Activated T-cell treated with anti-CD3 and anti-CD28 coated beads, Interleukin-2, amount 50 U/mL, for 24 hours (primary cell): ENCODE measurements at places on chromosomes 2 and 18.

- no peaks in the 10 kb centered on the region for H3K4me1 ChIP-seq
- no peak overlapping the region for H3K27ac ChIP-seq
- H3K4me3 ChIP-seq = no peak overlapping the region
- no peaks in the 10 kb centered on the region for H3K36me3 ChIP-seq
- no peaks in the 10 kb centered on the region for H3K27me3 ChIP-seq
These were observed 75.1 kb downstream of the SH3BP4 start for GRCh38 chr2:235026649-235027557.

- H3K27ac ChIP-seq = no peak overlapping the region
- H3K4me3 ChIP-seq = no peak overlapping the region
- peaks cover 30% of the 10 kb centered on the region for H3K27me3 ChIP-seq
These were observed 38.5 kb downstream of the ACKR3 start for GRCh38 chr2:236608188-236608525.

DNA sequence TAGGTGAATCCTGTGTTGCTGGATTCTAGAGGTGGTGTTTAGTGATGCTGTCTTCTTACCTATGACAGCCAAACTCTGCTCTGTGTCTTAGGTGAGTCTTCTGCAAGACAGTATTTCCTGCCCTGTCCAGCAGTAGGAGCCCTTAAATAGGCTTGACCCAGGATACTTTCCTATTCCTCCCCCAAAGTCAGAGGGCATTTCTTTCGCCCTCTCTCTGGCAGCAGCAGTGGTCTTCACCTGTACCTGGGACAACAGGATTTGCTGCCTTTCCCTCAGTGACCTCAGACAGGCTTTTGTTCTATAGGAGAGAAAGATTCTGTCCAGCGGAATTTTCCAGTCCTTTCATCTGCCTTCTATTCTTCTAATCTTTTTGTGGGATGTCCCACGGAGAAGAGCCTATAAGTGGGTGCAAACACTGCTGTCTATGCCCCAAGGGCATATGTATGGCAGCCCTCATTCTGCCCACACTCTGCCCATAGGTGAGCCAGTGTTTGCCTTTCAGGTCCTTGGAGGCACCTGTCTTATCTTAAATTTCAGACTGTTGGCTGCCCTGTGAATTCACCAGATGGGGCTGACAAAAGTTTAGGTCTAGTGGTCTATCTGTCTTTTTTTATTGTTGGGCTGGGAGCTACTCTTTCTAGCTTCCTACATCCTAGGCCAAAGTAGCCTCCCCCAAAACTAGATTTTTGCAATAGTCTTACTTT, 177.3 kb upstream of the SPOPL start:
- H3K4me1 ChIP-seq = no peaks in the 10 kb centered on the region
- H3K36me3 ChIP-seq = no peaks in the 10 kb centered on the region
- no peaks in the 10 kb centered on the region for H3K27me3 ChIP-seq
- no peak overlapping the region for H3K4me3 ChIP-seq
- H3K27ac ChIP-seq = no peak overlapping the region
- no peak for DNase-seq

DNA sequence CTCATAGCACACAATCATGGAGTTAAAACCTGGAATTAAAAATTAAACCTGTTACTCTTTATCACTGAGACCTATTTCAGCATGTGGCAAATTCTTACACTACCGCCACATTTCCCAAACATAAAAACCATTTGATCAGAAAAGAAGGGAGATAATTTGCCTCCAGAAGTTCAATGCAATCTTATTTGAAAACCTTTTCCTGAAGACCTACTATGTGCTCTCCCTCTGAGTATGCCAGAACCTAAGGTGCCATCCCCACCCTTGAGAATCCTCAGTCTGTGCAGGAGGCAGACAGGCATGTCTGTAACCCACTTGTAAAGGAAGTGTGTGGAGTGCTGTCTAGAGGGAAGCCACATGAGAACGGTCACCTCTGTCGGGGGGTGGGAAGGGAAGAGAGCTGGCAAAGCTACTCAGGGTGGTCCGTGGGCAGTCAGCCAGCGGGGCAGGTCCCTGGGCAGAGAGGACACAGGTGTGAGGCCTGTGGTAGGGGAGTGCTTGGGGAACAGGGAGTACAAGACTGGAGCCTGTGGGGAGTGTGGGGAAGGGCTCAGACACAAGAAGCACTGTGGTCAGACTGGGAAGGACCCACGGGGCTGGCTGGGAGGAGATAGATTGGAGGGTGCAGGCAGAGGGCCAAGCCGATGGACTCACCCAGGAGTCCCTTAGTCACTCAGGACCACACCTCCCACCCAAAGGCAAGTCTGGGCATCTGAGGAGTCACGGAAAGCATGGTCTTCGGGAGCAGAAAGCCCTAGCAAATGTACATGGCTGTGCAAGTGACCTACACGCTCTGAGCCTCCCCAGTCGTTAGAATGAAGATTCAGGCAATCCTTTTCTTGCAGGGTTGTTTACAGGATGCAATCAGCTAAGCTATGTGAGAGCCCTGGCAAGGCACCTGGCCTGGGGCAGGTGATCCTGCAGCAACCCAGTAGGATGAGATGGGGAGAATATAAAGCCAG, 22.8 kb downstream of the CRACDL start:
- DNase-seq = peak; percentile 22
- H3K36me3 ChIP-seq = no peaks in the 10 kb centered on the region
- peaks cover 36% of the 10 kb centered on the region for H3K27me3 ChIP-seq
- H3K4me3 ChIP-seq = no peak overlapping the region
- H3K4me1 ChIP-seq = peaks cover 40% of the 10 kb centered on the region

DNA sequence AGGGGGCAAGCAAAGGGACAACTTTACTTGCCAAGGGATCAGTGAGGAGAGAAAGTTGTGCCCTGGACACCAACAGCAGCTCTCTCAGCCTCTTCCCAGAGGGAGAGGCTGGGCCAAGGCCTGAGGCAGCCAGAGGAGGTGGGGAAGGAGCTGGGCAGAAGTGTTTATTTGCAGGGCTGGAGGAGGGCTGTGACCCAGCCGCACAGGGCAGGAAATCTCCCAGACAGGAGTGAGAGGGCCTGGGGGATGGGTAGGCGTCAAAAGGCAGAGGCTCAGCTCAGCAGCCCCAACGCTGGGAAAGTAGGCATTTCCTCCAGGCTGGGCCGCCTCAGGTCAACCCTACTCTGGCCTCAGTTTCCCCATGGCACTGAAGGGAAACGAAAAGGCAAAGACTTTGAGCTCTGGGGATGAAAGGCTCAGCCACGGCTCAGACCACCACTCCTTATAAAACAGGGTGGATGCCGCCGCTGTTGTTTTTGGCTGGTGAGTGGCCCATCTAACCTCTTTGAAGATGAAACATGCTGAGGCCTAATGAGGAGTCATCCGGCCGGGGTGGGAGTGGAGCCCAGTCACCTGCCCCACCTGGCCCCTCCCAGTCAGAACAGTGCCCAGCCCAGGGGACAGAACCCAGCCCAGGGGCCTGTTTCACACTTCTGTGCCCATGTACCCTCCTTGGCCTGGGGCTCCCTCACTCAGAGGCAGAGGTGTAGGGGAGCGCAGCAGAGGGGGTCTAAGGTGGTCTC, 21.9 kb upstream of the SEMA4C start:
- peaks cover 61% of the 10 kb centered on the region for H3K4me1 ChIP-seq
- H3K27me3 ChIP-seq = no peaks in the 10 kb centered on the region
- H3K27ac ChIP-seq = peak overlapping the region; percentile 3
- H3K36me3 ChIP-seq = no peaks in the 10 kb centered on the region

GRCh38 chr2:72915907-72916742, 1.2 kb upstream of the EMX1 start:
- peaks cover 85% of the 10 kb centered on the region for H3K27me3 ChIP-seq
- H3K27ac ChIP-seq = no peak overlapping the region
- peaks cover 40% of the 10 kb centered on the region for H3K4me1 ChIP-seq

GRCh38 chr2:145599756-145600155, 1079.8 kb upstream of the ZEB2 start:
- H3K27ac ChIP-seq = no peak overlapping the region
- H3K4me3 ChIP-seq = no peak overlapping the region
- DNase-seq = no peak

- H3K27ac ChIP-seq = no peak overlapping the region
- no peaks in the 10 kb centered on the region for H3K36me3 ChIP-seq
- peaks cover 4% of the 10 kb centered on the region for H3K4me1 ChIP-seq
- H3K4me3 ChIP-seq = no peak overlapping the region
- H3K27me3 ChIP-seq = no peaks in the 10 kb centered on the region
- DNase-seq = no peak
These were observed 234.1 kb upstream of the ID2 start for GRCh38 chr2:8447610-8448221.

GRCh38 chr2:80092474-80092873, 212.1 kb downstream of the LRRTM1 start:
- no peaks in the 10 kb centered on the region for H3K27me3 ChIP-seq
- no peaks in the 10 kb centered on the region for H3K4me1 ChIP-seq
- H3K27ac ChIP-seq = no peak overlapping the region
- DNase-seq = no peak
- H3K4me3 ChIP-seq = no peak overlapping the region

- H3K4me1 ChIP-seq = no peaks in the 10 kb centered on the region
- no peaks in the 10 kb centered on the region for H3K27me3 ChIP-seq
- no peak for DNase-seq
- no peaks in the 10 kb centered on the region for H3K36me3 ChIP-seq
These were observed 110.2 kb downstream of the BMPR2 start for GRCh38 chr2:202486351-202486750.

DNA sequence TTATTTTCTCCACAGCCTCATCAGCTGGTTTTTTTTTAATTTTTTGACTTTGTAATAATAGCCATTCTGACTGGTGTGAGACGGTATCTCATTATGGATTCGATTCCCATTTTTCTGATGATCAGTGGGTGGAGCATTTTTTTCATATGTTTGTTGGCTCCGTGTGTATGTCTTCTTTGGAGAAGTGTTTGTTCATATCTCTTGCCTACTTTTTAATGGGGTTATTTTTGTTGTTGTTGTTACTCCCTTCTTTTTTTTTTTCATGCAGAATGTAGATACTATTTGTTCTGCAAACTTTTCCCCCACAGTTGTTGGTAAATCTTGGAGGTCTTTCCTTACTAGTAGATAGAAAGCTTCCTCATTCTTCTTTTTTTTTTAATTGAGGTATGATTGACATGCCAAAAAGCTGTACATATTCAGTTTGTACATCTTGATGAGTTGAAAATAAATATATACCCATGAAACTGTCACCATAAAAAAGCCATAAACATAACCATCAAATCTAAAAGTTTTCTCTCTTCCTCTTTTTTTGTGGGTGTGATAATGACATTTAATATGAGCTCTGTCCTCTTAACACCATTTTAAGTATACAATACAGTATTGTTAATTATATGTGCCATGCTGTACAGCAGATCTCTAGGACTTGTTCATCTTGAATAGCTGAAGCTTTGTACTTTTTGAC, 21.8 kb upstream of the NT5DC4 start:
- H3K27me3 ChIP-seq = peaks cover 3% of the 10 kb centered on the region
- no peak overlapping the region for H3K27ac ChIP-seq
- H3K4me1 ChIP-seq = peaks cover 6% of the 10 kb centered on the region
- H3K4me3 ChIP-seq = no peak overlapping the region
- DNase-seq = no peak
- no peaks in the 10 kb centered on the region for H3K36me3 ChIP-seq
